ENCODE measurements at places on chromosomes 5 and 9. TPM values are rescaled to one million over a fixed set of nuclear protein-coding genes. Genes with fewer than 3 reads are reported as not detected.

ARL14EPL gene
- not detected for total RNA-seq

DDX4 gene
- total RNA-seq, result not detected

COL15A1 gene
- total RNA-seq, result 129 TPM

NDUFB6 gene
- 51.8 TPM for total RNA-seq

CXXC5 gene
- 48.9 TPM for total RNA-seq

CCDC107 gene
- 54.6 TPM for total RNA-seq

SPOCK1 gene
- 106 TPM for total RNA-seq

REEP2 gene
- total RNA-seq, result 12.5 TPM

CCDC183 gene
- total RNA-seq, result 0.42 TPM

C9orf153 gene
- total RNA-seq, result 0.24 TPM

ARHGEF28 gene
- 12.7 TPM for total RNA-seq

CNTNAP3B gene
- total RNA-seq, result 20.6 TPM

ESM1 gene
- 0.19 TPM for total RNA-seq

SPTLC1 gene
- 43.1 TPM for total RNA-seq

ADAMTS19 gene
- not detected for total RNA-seq

TAF11L5 gene
- total RNA-seq, result not detected

TMEM8B gene
- total RNA-seq, result 16.1 TPM

TEX48 gene
- not detected for total RNA-seq

IGFBPL1 gene
- total RNA-seq, result 5.5 TPM

NSG2 gene
- total RNA-seq, result not detected

IRX4 gene
- total RNA-seq, result not detected

PIP5K1B gene
- total RNA-seq, result 2.7 TPM

GGTA1 gene
- total RNA-seq, result 11.0 TPM

PPP2R2B gene
- 53.1 TPM for total RNA-seq

ECSCR gene
- total RNA-seq, result 39.7 TPM

GAS1 gene
- total RNA-seq, result 160 TPM

LCN6 gene
- total RNA-seq, result 22.8 TPM

TRIM41 gene
- total RNA-seq, result 15.2 TPM

CTXN3 gene
- not detected for total RNA-seq

LHX3 gene
- total RNA-seq, result not detected

IFNA13 gene
- total RNA-seq, result not detected

ZDHHC11B gene
- 14.9 TPM for total RNA-seq

PCDHGA1 gene
- total RNA-seq, result 0.81 TPM

Measured in posterior vena cava (tissue), 2 donors.